C1 segment of cervical spinal cord (tissue), 14 donors: ENCODE measurements at places on chromosomes 4 and X.

GRCh38 chr4:110515676-110516075 lies 39.7 kb downstream of the ENPEP start:
- no peak for DNase-seq

- DNase-seq, result no peak
Measured at GRCh38 chrX:50596056-50596455, 125.4 kb upstream of the DGKK start.

GRCh38 chr4:38621028-38621684 lies 42.8 kb upstream of the KLF3 start:
- no peak for DNase-seq

GRCh38 chr4:44725166-44725565 lies 1.2 kb downstream of the GNPDA2 start:
- no peak for DNase-seq

GRCh38 chr4:178415925-178416324 lies 973.7 kb upstream of the AGA start:
- no peak for DNase-seq

DNA sequence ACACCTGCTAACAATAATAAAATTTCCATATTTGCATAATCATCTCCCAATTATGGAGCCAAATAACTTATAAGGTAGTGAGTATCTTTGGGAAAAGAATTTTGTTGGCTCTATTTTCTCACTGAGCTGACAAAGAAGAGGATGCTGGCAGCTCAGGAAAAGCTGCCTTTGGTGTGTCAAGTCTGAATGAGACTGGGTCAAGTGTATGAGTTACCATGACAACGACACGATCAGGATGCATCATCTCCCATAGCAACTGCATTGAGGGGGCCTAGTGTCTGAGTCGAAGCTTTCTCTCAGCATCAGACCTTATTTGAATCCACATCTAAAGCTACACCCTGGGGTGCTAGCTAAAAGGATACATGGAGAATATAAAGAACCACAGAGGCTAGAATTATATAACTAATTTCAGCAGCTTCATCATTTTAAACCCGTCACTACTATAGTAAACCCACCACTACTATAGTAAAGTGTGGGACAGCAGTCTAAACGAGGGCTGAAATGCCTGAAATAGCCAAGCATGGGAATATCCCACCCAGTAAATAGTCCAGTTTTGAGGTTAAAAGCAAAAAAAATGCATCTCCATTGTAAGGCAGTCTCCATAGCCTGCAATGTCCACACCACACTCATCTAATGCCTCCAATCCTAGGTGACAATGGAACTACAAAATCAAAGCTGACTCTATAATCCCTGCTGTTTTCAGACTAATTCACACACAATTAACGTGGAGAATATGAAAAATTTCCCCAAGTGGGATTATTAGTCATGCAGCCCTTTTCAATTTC lies 16.0 kb downstream of the GSPT2 start:
- DNase-seq, result no peak

GRCh38 chrX:87310780-87311179 lies 206.8 kb upstream of the KLHL4 start:
- no peak for DNase-seq

- peak; percentile 73 for DNase-seq
Measured at GRCh38 chr4:114598191-114599121, at the start of gene UGT8. TSS of gene UGT8 (plus strand) at chr4:114598807. CDS start at chr4:114622881, 24,074 bp downstream.

GRCh38 chr4:7842384-7843279 lies 97.0 kb downstream of the AFAP1 start:
- no peak for DNase-seq

GRCh38 chr4:19473569-19473968 lies 778.1 kb upstream of the SLIT2 start:
- DNase-seq, result no peak

DNA sequence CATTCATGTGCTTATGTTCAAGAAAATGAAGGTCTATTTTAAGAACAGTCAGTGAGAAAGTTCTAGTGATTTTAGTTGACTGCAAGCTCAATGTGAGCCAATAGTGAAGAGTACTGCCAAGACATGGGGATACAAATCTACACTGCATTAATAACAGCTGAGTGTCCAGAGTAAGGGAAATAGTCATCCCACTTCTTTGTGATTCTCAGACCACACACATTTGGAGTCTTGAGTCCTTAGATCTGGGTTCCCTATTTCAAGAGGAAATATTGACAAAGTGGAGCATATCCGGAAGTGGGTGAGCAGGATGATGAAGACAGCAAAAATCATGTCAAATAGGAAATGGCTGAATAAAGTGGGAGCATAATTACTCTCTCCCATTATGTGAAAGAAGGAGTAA lies 171.1 kb downstream of the LARP7 start:
- no peak for DNase-seq

DNA sequence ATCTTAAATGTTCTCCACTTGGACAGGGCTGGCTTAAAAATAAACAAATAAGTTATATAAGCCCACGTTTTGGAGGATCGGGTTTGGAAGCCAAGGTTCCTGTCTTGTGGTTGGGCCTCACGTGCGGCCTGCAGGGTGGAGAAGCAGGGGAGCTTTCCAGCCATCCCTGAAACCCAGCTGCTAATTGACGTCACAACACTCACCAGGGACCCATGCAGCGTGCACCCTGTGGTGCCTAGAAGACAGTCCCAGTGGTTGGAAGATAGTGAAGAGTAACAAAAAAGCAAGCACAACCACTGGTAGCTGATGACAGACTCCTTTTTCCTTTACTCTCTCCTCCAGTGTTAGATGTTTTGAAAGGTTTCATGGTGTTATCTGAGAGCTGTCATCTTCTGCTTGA lies 142.0 kb upstream of the RBPJ start:
- no peak for DNase-seq

GRCh38 chr4:111650146-111650545 lies 495.1 kb upstream of the FAM241A start:
- DNase-seq, result no peak

GRCh38 chr4:105686571-105686970 lies 21.9 kb downstream of the INTS12 start:
- DNase-seq, result no peak

GRCh38 chr4:40264995-40265909 lies 68.4 kb downstream of the RHOH start:
- DNase-seq, result no peak

DNA sequence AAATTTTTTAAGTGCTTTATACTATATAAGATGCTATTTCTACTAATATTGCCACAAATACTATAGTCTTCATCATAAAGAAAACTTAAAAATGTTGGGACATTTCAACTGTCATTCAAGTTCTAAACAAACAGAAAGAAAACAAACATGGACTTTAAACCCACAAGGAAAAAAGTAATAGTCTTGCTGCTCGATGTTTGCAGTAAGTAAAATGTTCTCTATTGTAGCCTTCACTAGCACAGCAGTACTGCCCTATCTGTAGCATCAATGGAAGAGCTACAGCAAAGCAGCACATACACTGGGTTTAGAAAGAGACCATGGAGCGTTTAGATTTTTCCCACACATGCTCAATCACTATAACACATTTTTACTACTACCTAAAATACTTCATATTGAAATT lies 146.8 kb downstream of the KLHL13 start:
- no peak for DNase-seq

DNA sequence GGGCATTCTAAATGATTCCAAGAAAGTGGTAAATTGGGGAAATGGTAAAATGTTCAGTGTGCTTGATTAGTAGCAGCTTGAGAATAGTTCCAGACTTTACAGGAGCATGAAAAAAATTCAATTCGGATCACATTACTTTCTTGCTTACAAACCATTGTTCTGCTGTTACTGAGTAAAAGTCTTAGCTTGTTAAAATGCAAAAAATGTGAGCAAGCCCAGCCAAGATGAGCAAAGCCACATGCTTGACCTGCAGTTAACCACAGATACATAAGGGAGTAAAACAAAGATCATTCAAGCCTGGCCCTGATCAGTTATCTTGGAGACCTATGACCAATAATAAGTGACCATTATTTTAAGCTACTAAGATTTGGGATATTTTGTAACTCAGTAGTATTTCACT lies 562.9 kb upstream of the MAGEB2 start:
- no peak for DNase-seq

- DNase-seq, result no peak
Measured at GRCh38 chrX:66030505-66031317, 9.2 kb downstream of the VSIG4 start.

DNA sequence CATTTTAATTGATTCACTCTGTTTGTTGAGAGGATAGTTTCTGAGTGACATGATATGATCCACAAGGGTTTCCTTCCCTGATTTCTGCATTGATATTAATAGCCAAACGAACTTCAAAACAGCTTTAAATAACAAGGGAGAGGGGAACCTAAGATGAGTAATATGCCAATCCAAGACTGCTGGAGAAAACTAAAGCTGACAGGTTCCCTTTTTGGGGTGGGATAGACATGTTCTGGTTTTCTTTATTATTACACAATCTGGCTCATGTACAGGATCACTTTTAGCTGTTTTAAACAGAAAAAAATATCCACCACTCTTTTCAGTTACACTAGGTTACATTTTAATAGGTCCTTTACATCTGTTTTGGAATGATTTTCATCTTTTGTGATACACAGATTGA lies 182.2 kb downstream of the AR start:
- DNase-seq, result no peak

- DNase-seq, result no peak
Measured at GRCh38 chrX:12206413-12206812, 68.1 kb downstream of the FRMPD4 start.

DNA sequence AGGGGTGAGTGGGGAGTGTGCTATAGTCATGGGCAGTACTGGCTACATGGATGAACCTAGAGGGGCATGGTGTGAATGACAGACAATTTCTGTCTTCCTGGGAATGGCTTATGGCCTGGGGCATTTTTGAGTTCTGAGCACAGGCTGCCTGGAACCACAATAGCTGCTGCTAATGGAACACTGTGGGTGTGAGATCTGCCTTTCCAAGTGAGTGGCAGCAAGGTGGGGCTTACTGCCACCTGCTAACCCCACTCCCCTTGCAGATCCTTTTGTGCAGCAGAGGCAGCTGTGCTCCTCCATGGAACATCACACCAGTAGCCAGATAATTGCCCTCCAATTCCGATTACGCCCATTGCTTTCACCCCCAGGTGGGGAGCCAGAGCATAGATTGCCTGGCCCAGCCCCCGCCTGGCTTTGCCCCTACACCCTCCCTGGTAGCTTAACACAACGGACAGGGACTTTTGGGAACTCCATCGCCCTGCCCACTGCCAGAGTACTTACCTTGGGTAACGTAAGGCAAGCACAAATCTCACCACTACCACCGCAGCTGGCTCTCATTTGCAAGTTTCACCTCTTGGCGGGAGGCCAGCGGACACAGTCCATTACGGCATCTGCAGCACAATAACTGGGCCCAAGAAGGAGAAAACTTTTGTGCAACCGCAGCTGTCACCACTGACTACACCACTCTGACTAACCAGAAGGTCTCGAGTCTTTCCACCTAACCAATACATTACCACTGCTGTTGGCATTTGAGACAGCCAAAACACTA lies 421.2 kb upstream of the NWD2 start:
- DNase-seq, result no peak

- no peak for DNase-seq
Measured at GRCh38 chr4:57774681-57775080, 664.5 kb upstream of the IGFBP7 start.

- no peak for DNase-seq
Measured at GRCh38 chrX:79452881-79453280, 85.7 kb upstream of the ITM2A start.

- DNase-seq, result no peak
Measured at GRCh38 chrX:46819136-46819535, 17.7 kb upstream of the RP2 start.

DNA sequence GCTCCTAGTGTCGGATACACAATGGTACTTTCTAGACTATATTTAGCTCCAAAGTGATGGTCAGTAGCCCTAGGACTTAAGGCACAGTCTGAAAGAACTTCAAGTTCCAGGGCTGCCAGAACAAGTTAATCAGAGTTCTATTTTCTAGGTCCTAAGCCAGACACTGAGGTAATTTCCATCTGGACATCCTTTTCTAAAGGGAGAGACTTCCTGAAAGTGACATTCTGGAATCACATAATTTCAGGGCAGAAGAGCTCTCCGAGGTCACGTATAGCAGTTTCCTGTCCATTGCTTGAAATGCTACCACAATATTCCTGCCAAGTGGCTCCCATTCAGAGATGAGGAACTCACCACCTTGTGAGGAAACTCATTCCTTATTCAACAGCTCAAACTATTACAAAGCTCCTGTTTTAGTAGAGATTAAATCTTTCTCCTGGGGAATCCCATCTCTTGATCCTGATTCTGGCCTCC lies 117.9 kb downstream of the COL25A1 start:
- no peak for DNase-seq
